ENCODE measurements at places on chromosomes 12 and 14.

DNA sequence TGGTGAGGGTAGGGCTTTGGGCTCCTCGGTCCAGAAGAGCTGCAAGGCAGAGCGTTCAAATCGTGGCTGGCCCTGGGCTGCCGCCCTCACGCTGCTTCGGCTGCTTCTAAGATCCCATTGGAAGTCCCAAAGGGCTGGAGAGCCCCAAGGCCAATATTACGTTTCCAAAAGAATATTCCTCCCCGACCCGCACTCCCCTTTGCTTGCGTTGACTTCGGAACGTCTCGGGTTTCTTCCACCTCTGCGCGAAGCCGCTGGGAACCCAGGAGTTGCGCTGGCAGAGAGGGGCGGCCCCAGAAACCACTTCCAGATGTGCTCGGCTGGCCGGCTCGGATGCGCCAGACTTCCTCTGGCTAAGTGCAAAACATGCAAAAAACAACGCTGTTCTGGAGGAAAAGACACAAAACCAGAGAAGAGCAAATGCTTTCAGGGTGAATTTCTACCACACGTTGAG, at the start of gene GLT8D2:
GLT8D2 (minus strand) TSS at position 285 of the 454 bp plus-strand sequence. CDS start 30,539 bp downstream, outside the sequence.
- no peak for DNase-seq

DNA sequence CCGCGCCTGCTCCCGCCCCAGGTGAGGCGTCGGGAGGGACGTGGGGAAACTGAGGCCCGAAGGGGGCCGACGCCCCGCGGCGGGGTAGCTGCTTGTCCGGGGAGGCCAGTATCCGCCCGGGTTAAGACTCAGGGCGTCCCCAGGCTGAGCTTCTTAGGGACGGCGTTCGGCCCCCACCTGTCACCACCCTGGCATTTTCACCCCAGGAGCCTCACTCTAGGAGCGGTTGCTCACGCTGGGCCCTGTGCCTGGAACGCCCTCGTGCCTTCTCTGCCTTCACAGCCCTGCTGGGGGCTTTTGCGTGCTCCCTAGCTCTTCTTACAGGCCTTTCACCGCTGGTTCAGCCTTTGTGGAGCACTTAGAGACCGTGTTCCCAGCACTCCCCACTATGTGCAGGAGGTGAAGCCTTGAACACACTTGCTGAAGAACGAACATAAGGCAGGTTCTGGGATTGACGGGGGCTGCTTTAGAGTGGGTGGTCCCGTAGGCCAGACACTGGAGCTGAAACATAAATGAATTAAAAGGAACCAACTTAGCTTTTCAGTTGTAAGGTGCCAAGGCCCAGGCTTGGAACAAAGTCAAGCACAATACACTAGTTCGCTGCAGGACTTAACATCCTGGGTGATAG, 601 bp downstream of the ZNF839 start:
- peak; percentile 41 for DNase-seq

- no peak for DNase-seq
These were observed 103.6 kb upstream of the LRIG3 start for GRCh38 chr12:59023861-59024424.

DNA sequence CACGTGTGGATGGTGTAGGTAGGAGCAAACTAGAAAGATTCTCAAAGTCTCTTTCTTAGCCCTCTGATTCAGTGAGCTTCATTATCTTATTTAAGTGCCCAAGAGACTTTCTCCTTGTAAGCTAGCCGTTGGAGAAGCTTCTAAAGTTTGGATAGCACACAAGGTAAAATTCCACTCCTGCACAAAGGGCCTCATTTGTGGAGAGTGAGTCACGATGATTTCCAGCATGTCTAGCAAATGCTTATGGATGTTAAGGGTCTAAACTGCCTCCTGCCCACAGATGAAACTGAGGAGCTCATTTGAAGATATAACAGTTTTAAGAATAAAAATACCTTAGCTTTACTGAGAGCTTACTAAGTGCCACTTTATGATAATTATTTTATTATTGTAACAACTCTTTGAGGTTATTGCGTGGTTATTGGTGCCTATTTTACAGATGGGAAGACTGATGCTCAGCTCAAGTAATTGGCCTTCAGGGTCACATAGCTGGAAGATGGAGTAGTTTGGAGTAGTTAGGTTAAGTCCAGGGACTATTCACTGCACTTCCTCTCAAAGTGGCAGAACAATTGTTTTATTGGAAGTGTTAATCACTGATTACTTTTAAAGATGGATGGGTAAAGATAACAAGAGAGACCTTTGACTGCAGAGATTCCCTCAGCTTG, 78.7 kb upstream of the HIF1A start:
- DNase-seq, result no peak

- DNase-seq, result no peak
These were observed 939 bp downstream of the NPC2 start for GRCh38 chr14:74491956-74492775.

- DNase-seq, result no peak
These were observed 80.4 kb downstream of the TTC8 start for GRCh38 chr14:88904864-88905263.

- DNase-seq, result peak; percentile 4
These were observed 3.2 kb downstream of the OR4K2 start for GRCh38 chr14:19878029-19878642.

DNA sequence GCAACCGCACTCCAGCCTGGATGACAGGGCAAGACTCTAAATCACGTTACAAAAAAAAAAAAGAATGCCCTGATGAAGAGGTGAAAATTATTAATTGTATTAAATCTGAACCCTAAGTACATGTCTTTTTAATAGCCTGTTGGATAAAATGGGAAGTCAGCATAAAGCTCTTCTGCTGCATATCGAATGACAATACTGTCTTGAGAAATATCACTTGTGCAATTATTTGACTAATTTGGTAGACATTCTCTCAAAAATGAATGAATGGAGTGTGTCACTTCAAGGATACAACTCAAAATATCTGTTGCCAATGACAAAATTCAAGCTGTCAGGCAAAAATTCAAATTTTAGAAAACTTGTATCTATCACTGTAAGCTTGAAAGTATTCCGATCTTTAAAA, 38.9 kb downstream of the DNAI7 start:
- no peak for DNase-seq

- no peak for DNase-seq
These were observed 687 bp downstream of the ASIC1 start for GRCh38 chr12:50057896-50058670.
